Upper lobe of left lung (tissue), 6 donors: ENCODE measurements at places on chromosomes 5 and 9. TPM values are rescaled to one million over a fixed set of nuclear protein-coding genes. Genes with fewer than 3 reads are reported as not detected.

DNA sequence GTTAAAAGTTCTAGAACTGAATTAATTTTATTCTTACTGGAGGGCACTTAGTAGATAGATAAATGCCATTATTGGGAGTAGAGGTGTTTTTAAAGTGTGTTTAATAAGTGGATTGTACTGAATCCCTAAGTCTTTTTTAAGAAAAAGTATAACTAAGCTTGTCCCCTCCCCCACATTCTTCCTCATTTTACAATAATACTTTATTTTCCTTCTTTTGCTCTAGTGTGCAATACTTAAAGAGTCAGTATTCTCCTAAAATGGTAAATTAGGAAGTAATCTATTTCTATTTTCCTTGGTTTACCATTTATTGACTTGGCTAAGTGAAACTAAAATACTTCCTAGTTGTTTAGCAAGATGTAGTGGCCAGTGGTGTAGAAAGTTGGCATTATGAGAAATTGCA, 11.6 kb downstream of the UBLCP1 start:
- no peak for DNase-seq
- H3K4me3 ChIP-seq, result no peak overlapping the region
- H3K27me3 ChIP-seq, result no peaks in the 10 kb centered on the region
- H3K27ac ChIP-seq, result no peak overlapping the region

Gene GFI1B
- 3.5 TPM for total RNA-seq

DNA sequence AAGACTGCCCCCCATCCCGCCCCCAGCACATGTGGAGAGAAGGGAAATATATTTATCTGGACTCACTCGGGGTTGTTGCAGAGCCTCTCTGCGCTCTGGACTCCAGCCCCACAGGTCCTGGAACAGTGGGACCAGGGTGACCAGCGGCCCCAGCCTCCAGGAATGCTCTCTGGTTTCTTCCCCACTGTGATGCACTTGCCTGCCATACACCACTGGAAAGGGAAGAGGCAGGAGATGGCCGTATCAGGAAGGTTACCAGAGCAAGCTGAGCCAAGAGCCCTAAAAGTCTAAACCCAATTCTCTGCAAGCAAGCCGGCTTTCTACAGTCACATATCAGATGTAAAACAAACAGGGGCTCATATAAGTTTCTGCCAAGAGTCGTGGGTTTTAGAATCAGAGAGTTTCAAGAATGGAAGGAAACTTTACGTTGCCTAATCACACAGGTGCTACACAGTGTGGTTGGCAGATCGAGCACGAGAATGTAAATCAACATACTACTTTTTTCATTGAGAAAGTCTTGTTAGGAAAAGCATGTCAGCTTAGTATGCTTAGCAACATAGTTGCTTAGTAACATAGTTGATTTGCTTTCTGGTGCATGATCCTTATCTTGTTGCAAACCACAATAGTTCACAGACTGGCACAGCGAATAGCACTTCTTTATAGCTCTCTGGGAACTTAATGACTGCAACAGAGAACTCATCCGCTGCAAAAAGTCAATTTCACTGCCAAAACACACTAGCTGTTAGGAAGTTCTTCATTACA, 201.2 kb downstream of the TARS1 start:
- H3K36me3 ChIP-seq, result no peaks in the 10 kb centered on the region
- no peak for DNase-seq
- H3K27ac ChIP-seq, result no peak overlapping the region

Gene ZNF454
- total RNA-seq, result 7.3 TPM

Gene SAXO1
- 0.10 TPM for total RNA-seq

GRCh38 chr9:110168486-110168885, 39.5 kb downstream of the C9orf152 start:
- H3K4me1 ChIP-seq, result peaks cover 17% of the 10 kb centered on the region
- H3K4me3 ChIP-seq, result no peak overlapping the region
- no peak overlapping the region for H3K27ac ChIP-seq
- no peak for DNase-seq

GRCh38 chr9:133949486-133950061, 42.5 kb downstream of the VAV2 start:
- H3K4me1 ChIP-seq, result peaks cover 28% of the 10 kb centered on the region
- no peaks in the 10 kb centered on the region for H3K27me3 ChIP-seq
- no peak overlapping the region for H3K27ac ChIP-seq
- no peak for DNase-seq
- peaks cover 3% of the 10 kb centered on the region for H3K36me3 ChIP-seq

GRCh38 chr9:114287001-114287762, 35.7 kb upstream of the ORM1 start:
- no peak for DNase-seq
- H3K36me3 ChIP-seq, result no peaks in the 10 kb centered on the region
- H3K27ac ChIP-seq, result no peak overlapping the region
- no peaks in the 10 kb centered on the region for H3K27me3 ChIP-seq
- H3K4me3 ChIP-seq, result no peak overlapping the region

GRCh38 chr5:151492729-151493128, 45.3 kb downstream of the SLC36A1 start:
- no peaks in the 10 kb centered on the region for H3K27me3 ChIP-seq
- no peaks in the 10 kb centered on the region for H3K4me1 ChIP-seq
- H3K27ac ChIP-seq, result no peak overlapping the region
- no peak overlapping the region for H3K4me3 ChIP-seq

DNA sequence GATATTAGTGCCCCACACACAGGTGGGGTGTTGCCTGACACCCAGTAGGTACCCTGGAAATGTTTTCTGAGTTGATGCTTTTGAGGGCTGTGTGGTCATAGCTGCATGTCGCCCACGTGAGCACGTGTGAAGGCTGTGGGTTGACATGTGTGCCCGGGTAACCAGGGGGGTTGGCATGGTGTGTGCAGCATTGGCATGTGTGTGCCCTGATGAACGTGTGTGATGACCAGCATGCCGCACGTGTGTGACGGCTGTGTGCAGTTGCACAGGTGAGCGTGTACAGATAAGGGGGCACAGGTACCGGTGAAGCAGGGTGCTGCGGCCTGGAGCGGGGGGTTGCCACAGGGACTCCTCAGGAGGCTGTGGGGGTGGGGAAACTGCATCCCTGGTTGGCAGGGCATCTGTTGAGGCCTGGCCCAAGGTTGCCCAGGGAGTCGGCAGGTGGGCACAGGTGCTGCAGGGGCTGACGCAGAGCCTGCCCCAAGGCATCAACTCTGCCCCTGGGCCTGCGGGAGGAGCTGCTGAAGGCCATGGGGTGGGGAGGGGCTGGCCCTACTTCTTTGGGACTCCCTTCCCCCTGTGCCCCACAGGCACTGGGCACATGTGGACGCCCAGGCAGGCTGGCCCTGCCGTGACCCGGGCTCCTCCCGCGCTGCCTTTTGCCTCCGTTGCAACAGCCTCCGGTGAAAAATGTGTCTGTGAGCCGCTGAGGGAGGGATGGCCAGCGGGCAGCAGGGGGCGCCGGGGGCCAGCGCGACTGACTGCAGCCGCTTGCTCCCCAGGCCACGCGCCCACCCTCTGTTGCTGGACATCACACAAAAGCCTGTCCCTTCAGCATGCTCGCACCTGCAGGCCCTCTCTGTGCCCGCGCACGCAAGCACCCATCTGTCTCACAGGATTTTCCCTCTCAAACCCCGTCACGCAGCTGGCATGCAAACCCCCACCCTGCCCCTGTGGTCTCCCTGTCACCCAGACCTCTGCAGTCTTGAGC, 2.2 kb downstream of the UNC5A start:
- no peak for DNase-seq
- H3K36me3 ChIP-seq, result no peaks in the 10 kb centered on the region
- H3K27me3 ChIP-seq, result peaks cover 57% of the 10 kb centered on the region
- H3K27ac ChIP-seq, result no peak overlapping the region
- peaks cover 20% of the 10 kb centered on the region for H3K4me1 ChIP-seq

Gene PTPRD
- total RNA-seq, result 9.2 TPM

Gene ZNF366
- total RNA-seq, result 6.9 TPM

Gene GABBR2
- 0.15 TPM for total RNA-seq

DNA sequence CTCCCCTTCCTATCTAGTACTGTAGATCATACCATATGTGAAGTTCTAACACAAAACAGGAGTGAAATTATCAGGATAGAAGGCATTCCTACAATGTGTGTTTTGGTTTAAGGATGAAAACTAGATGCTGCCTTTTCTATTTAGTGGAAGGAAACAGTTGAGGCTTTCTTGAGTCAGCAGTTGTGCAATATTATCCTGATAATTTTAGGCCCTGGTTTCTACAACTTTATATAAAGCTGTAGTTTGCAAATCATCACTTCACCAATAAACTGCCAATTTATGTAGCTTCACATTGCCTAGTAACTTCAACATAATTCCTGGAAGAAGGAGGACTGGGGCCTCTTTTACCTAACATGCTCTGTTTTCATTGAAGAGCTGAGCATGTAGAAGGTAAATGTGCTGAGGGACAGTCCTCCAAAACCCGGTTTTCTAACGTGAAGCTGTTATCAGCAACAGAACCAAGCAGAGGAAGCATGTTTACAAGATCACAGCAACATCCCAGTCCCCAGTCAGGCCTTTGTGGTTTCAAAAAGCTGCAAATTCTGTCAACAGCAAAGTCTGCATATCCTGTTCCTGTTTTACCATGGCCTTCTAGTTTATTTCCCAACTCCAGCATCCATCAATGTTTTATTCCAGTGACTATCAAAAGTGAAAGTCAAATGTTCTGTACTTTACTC, 513.4 kb upstream of the MEF2C start:
- H3K27me3 ChIP-seq, result no peaks in the 10 kb centered on the region
- no peak for DNase-seq
- no peak overlapping the region for H3K4me3 ChIP-seq
- peak overlapping the region; percentile 50 for H3K27ac ChIP-seq

- H3K36me3 ChIP-seq, result no peaks in the 10 kb centered on the region
- no peak overlapping the region for H3K4me3 ChIP-seq
- H3K27me3 ChIP-seq, result no peaks in the 10 kb centered on the region
- H3K4me1 ChIP-seq, result no peaks in the 10 kb centered on the region
Observed at GRCh38 chr5:145968970-145969713, 32.8 kb downstream of the SH3RF2 start.

GRCh38 chr9:83372957-83373356, 165.2 kb downstream of the FRMD3 start:
- H3K36me3 ChIP-seq, result no peaks in the 10 kb centered on the region
- no peaks in the 10 kb centered on the region for H3K27me3 ChIP-seq
- no peaks in the 10 kb centered on the region for H3K4me1 ChIP-seq
- no peak overlapping the region for H3K27ac ChIP-seq
- no peak overlapping the region for H3K4me3 ChIP-seq

GRCh38 chr5:132408965-132409364, 39.5 kb downstream of the SLC22A5 start:
- no peaks in the 10 kb centered on the region for H3K27me3 ChIP-seq
- no peak for DNase-seq
- H3K27ac ChIP-seq, result peak overlapping the region; percentile 99

Gene UGT3A1
- not detected for total RNA-seq

Gene PAM
- total RNA-seq, result 265 TPM

DNA sequence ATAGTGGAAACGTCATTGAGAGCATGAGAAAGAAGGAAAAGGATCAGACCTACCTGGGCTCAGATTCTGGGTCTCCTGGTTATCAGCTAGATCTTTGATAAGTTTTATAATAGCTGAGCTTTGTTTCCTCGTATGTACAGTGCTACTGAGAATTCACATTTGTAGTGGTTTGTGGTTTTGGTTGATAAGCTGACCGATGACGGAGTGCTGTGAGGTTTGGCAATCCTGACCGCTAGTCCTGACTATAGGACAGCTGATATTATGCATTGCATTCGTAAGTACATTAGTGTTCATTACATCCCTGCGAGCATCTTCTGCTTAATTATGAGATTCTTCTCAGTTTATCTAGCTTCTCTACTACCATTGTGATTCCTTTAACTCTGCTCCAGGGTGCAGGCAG, 190.7 kb upstream of the SLC27A6 start:
- no peaks in the 10 kb centered on the region for H3K4me1 ChIP-seq
- DNase-seq, result no peak
- H3K27me3 ChIP-seq, result no peaks in the 10 kb centered on the region
- no peaks in the 10 kb centered on the region for H3K36me3 ChIP-seq
- H3K4me3 ChIP-seq, result no peak overlapping the region

Gene LURAP1L
- 59.7 TPM for total RNA-seq

Gene SLC23A1
- total RNA-seq, result 1.1 TPM

Gene KYAT1
- total RNA-seq, result 7.1 TPM

- H3K4me3 ChIP-seq, result no peak overlapping the region
- no peak for DNase-seq
- H3K27ac ChIP-seq, result no peak overlapping the region
- H3K27me3 ChIP-seq, result no peaks in the 10 kb centered on the region
- H3K36me3 ChIP-seq, result no peaks in the 10 kb centered on the region
- H3K4me1 ChIP-seq, result peaks cover 32% of the 10 kb centered on the region
Observed at GRCh38 chr9:111920531-111920930, 23.9 kb downstream of the UGCG start.

GRCh38 chr5:148403344-148403743, 19.6 kb downstream of the FBXO38 start:
- peaks cover 84% of the 10 kb centered on the region for H3K36me3 ChIP-seq
- H3K4me3 ChIP-seq, result no peak overlapping the region
- H3K27me3 ChIP-seq, result no peaks in the 10 kb centered on the region
- H3K4me1 ChIP-seq, result peaks cover 33% of the 10 kb centered on the region
- DNase-seq, result no peak
- H3K27ac ChIP-seq, result peak overlapping the region; percentile 58

Gene AGXT2
- not detected for total RNA-seq

DNA sequence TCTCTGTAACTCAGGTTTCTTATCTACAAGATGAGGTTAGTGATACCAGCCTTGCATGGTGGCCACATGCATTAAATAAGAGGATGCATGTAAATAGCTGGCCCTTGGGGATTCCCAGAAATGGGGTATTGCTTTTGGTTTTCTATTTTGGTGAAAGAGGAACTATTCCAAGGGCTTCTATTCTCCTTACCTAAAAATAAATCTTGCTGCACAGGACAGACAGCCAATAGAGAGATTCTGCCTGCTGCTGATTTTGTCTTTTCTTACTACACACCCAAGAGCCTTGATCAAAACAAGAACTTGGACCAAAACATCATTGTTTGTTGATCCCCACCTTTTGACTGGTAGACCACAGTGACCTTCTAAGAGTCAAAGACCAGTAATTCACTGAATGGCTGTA, 161.8 kb downstream of the PJA2 start:
- no peaks in the 10 kb centered on the region for H3K36me3 ChIP-seq
- no peak overlapping the region for H3K27ac ChIP-seq
- no peak overlapping the region for H3K4me3 ChIP-seq
- DNase-seq, result no peak

GRCh38 chr5:17289681-17290539, 72.5 kb downstream of the BASP1 start:
- no peaks in the 10 kb centered on the region for H3K27me3 ChIP-seq
- H3K4me3 ChIP-seq, result no peak overlapping the region
- H3K4me1 ChIP-seq, result no peaks in the 10 kb centered on the region
- H3K27ac ChIP-seq, result no peak overlapping the region
- H3K36me3 ChIP-seq, result no peaks in the 10 kb centered on the region

Gene SUSD1
- 29.3 TPM for total RNA-seq

GRCh38 chr9:2340046-2340760, 281.4 kb upstream of the VLDLR start:
- H3K27me3 ChIP-seq, result no peaks in the 10 kb centered on the region
- H3K36me3 ChIP-seq, result no peaks in the 10 kb centered on the region
- H3K4me1 ChIP-seq, result no peaks in the 10 kb centered on the region
- DNase-seq, result no peak

Gene LEAP2
- 0.74 TPM for total RNA-seq

GRCh38 chr9:122058051-122058450, 35.1 kb downstream of the TTLL11 start:
- no peaks in the 10 kb centered on the region for H3K4me1 ChIP-seq
- H3K27me3 ChIP-seq, result no peaks in the 10 kb centered on the region
- no peaks in the 10 kb centered on the region for H3K36me3 ChIP-seq
- no peak for DNase-seq
- H3K4me3 ChIP-seq, result no peak overlapping the region
- no peak overlapping the region for H3K27ac ChIP-seq
